Activated T-cell treated with anti-CD3 and anti-CD28 coated beads, Interleukin-2, amount 50 U/mL, for 72 hours (primary cell): ENCODE measurements at places on chromosomes 11 and 22. TPM values are rescaled to one million over a fixed set of nuclear protein-coding genes. Genes with fewer than 3 reads are reported as not detected.

DNA sequence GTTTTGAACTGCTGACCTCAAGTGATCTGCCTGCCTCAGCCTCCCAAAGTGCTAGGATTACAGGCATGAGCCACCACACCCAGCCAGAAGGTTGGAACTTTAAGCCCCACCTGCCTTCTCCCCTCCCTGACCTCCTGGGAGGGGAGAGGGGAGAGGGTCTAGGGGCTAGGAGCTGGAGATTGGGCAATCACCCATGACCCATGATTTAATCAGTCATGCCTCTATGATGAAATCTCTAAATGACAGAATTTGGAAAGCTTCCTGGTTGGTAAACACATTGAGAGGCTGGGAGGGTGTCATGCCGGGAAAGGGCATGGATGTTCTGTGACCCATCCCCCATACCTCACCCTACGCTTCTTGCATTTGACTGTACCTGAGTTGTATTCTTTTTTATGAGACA lies 17.1 kb upstream of the TFIP11 start:
- H3K27me3 ChIP-seq = no peaks in the 10 kb centered on the region
- peaks cover 1% of the 10 kb centered on the region for H3K36me3 ChIP-seq
- H3K4me3 ChIP-seq = no peak overlapping the region
- DNase-seq = no peak
- no peak overlapping the region for H3K27ac ChIP-seq

IFITM10 gene
- total RNA-seq = 0.91 TPM

DNA sequence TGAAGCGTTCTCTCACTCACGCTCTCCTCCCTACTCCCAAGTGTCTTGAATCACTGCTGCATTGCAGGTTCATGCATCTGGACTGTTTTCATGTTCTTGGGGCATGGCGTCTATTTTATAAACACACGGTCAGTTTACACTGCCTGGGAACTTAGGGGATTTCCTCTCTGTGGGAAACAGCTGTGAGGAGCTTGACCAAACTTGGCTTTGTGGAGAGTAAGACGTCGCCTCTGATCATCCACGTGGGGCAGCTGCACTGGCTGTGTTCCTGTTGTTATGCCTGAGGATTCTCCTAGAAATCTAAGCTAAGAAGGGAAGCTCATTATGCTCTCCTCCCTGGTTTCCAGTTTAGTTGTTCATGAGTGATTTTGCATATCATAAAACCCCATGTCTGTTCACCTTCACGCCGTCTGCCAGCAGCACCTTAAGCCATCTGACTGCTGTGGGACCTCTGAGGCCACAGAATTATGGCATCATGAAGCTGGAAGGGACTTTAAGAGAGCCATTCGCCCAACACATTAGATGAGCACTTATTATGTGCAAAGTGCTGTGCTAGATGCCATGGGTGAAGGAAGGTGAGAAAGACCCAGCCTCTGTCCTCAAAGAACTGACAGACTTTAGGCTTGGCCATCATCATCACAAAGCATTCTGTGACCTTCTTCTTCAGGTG lies 38.8 kb upstream of the POU2AF1 start:
- no peak for DNase-seq
- H3K27ac ChIP-seq = no peak overlapping the region
- H3K4me1 ChIP-seq = peaks cover 54% of the 10 kb centered on the region
- H3K4me3 ChIP-seq = peak overlapping the region; percentile 29
- no peaks in the 10 kb centered on the region for H3K36me3 ChIP-seq

FGF3 gene
- not detected for total RNA-seq

DNA sequence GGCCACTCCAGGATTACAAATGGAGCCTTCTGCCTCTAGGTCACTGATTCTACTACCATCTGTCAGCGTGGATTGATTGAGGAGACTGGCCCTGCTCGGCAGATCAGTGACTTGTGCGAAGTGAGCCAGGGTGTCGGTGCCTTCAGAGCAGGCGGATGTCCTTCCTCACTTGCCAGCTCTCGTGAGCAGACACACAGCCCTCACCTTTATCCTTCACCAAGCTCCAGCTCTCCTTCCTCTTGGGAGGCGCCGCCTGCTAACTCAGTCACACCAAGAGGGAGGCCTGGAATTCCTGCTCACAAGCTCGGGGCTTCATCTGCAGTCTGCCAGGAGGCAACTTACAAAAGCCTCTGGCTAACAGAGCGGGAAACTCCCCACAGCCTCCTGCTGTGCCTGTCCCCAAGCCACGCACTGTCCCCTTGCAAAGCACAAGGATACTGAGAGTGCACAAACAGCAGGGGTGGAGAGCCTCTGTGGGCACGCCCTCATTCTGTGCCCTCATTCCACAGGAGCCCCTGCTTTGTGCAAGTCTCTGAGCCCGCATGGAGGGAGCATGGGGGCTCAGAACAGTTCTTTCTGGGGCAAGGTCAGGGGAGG lies 3.5 kb upstream of the TCF20 start:
- no peak overlapping the region for H3K27ac ChIP-seq
- H3K27me3 ChIP-seq = no peaks in the 10 kb centered on the region
- peaks cover 3% of the 10 kb centered on the region for H3K36me3 ChIP-seq
- H3K4me3 ChIP-seq = no peak overlapping the region

CD6 gene
- total RNA-seq = 313 TPM

APOBEC3H gene
- total RNA-seq = 24.4 TPM

GRCh38 chr11:1153105-1153950 lies 4.4 kb upstream of the MUC5AC start:
- no peak overlapping the region for H3K27ac ChIP-seq
- peaks cover 6% of the 10 kb centered on the region for H3K4me1 ChIP-seq
- H3K4me3 ChIP-seq = no peak overlapping the region
- H3K36me3 ChIP-seq = no peaks in the 10 kb centered on the region

- no peak overlapping the region for H3K27ac ChIP-seq
- DNase-seq = no peak
- H3K27me3 ChIP-seq = peaks cover 18% of the 10 kb centered on the region
These were observed 61.6 kb upstream of the PTPN5 start for GRCh38 chr11:18853086-18853720.

GRCh38 chr11:67276781-67277230 lies 10.5 kb downstream of the GRK2 start:
- peak; percentile 69 for DNase-seq
- H3K4me1 ChIP-seq = peaks cover 82% of the 10 kb centered on the region
- H3K27me3 ChIP-seq = no peaks in the 10 kb centered on the region
- peak overlapping the region; percentile 81 for H3K27ac ChIP-seq
- H3K4me3 ChIP-seq = peak overlapping the region; percentile 75

OR8D4 gene
- not detected for total RNA-seq

FXYD2 gene
- total RNA-seq = 3.7 TPM

SNX19 gene
- total RNA-seq = 37.1 TPM

GRCh38 chr11:130423541-130424142 lies 4.8 kb downstream of the ADAMTS8 start:
- no peak overlapping the region for H3K27ac ChIP-seq
- no peak overlapping the region for H3K4me3 ChIP-seq
- H3K27me3 ChIP-seq = peaks cover 43% of the 10 kb centered on the region
- H3K4me1 ChIP-seq = peaks cover 10% of the 10 kb centered on the region

DNA sequence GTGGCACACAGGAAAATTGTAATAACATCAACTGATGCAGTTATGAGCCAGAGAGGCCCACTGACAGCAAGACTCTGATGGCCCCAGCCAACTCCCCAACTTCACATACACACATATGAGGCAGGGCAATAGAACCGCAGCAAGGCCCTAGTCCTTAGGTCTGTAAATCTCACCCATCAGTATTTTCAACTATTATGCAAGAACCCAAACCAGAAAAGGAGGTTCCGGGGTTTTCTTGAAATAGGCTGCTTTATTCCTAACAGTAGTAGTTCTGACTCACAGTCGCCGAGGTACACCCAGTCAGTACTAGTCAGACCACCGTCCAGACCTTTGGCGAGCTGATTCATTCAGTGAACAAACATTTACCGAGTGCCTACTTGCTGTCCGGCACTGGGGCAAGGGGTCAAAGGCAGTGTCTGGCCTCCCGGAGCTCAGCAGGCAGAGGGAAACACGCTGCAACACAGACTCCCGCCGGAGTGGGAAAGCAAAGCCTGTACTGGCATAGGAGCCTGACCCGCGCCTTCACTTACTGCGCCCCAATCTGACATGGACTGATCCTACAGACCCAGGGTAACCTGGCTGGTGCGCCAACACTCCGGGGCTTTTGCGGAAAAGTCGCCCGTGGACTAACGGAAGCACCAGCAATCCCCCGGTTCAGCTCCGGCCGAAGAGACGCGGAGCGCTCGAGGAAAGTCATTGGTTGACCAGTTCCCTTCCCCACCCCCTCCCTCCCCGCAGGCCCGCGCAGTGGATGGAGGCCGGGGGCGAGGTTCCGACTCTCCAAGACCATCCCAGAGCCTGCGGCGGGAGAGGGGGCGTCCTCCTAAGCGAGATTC lies 1.3 kb downstream of the PLEKHA7 start:
- no peak overlapping the region for H3K4me3 ChIP-seq
- H3K27me3 ChIP-seq = peaks cover 26% of the 10 kb centered on the region
- no peak overlapping the region for H3K27ac ChIP-seq
- H3K36me3 ChIP-seq = peaks cover 3% of the 10 kb centered on the region

GRCh38 chr11:40295466-40295865 lies 1164.0 kb downstream of the LRRC4C start:
- H3K36me3 ChIP-seq = peaks cover 3% of the 10 kb centered on the region
- peaks cover 9% of the 10 kb centered on the region for H3K4me1 ChIP-seq

DNAL4 gene
- 10.6 TPM for total RNA-seq

- H3K27me3 ChIP-seq = no peaks in the 10 kb centered on the region
- no peak overlapping the region for H3K27ac ChIP-seq
- no peak for DNase-seq
- peaks cover 2% of the 10 kb centered on the region for H3K36me3 ChIP-seq
- no peaks in the 10 kb centered on the region for H3K4me1 ChIP-seq
- H3K4me3 ChIP-seq = no peak overlapping the region
These were observed 20.0 kb downstream of the PPFIA1 start for GRCh38 chr11:70290361-70291065.

ZDHHC5 gene
- 62.8 TPM for total RNA-seq

DNA sequence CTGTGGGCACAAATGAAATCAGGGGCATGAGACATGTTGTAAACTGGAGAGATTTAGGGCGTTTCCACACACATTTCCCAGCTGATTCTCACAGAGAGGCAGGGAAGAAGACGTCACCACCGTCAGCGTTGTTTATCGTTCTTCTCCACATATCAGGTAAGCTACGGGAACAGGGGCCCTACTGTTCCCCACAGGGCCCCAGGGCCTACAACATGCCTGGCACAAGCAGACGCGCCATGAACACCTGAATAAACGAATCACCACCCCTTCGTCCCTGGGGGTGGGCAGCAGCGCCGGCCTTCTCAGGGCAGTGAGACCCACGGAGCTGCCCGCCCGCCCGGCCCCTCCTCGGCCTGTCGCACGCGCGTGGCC lies 342 bp downstream of the EFCAB6 start:
- H3K4me3 ChIP-seq = peak overlapping the region; percentile 90
- DNase-seq = no peak
- H3K27me3 ChIP-seq = no peaks in the 10 kb centered on the region
- H3K4me1 ChIP-seq = peaks cover 24% of the 10 kb centered on the region
- peaks cover 2% of the 10 kb centered on the region for H3K36me3 ChIP-seq

DNA sequence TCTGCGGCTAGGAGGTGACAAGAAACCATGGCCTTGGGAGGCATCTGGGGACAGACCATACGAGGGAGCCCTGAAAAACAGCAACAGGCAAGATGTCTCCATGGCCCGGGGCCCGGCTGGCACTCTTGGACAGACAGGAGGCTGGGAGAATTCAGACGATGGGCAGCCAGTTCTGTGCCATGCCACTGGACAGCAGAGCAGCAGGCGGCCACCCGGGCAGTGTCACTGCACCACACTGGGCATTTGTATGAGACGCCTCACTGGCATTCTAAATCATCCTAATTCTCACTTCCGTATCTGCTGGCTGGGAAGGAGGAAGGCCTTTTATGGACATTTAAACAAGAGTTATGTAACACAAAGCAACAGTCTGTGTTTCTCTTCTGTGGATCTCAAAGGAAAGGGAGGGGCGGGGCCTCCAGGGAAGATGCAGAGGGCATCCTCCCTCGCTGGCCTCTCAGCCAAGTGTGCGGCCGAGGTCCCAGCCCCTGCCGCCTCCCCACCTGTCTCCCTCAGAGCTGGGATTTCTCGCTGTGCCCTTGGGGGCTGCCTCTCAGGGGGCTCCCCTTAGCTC lies 350.3 kb downstream of the SHANK2 start:
- DNase-seq = no peak
- no peak overlapping the region for H3K27ac ChIP-seq
- H3K4me1 ChIP-seq = no peaks in the 10 kb centered on the region
- peaks cover under 1% of the 10 kb centered on the region for H3K36me3 ChIP-seq
- no peaks in the 10 kb centered on the region for H3K27me3 ChIP-seq
- no peak overlapping the region for H3K4me3 ChIP-seq

TLCD5 gene
- total RNA-seq = 2.8 TPM

DNA sequence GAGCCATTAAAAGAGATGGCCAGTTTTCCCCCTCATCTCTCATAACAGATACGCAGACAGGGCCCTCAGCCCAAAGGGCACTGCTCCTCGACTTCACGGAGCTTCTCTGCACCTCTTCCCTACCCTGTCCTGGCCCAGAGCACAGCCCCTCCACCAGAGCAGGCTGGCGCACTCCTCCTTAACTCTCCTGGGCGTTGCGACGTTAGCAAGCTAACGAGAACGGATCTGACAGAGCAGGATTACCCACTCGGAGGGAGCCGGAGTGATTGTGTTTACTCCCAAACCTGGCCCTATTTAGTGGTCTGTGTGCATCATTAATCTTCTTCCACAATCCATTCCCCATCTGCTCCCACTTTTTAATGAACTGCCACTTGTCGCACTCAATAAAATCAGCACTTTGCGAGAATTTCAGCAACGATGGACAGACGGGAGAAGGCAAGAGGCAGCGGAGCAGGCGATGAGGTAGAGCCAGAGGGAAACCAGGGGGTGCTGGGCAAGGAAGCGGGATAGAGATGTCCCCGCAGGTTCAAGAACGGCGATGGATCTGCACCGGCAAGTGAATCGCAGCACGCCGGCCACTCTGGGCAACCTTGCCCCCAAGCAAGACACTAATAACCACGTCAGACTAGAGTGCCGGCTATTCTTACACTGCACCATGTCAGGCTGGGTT lies 159.4 kb downstream of the BUD13 start:
- H3K27ac ChIP-seq = no peak overlapping the region
- H3K4me3 ChIP-seq = no peak overlapping the region
- no peak for DNase-seq
- H3K27me3 ChIP-seq = no peaks in the 10 kb centered on the region
- no peaks in the 10 kb centered on the region for H3K4me1 ChIP-seq

GDPD4 gene
- total RNA-seq = not detected

LRRC10B gene
- total RNA-seq = not detected

GRCh38 chr22:49702068-49702397 lies 125.6 kb downstream of the BRD1 start:
- H3K4me1 ChIP-seq = peaks cover 11% of the 10 kb centered on the region
- H3K36me3 ChIP-seq = peaks cover 2% of the 10 kb centered on the region
- H3K27ac ChIP-seq = no peak overlapping the region
- H3K4me3 ChIP-seq = no peak overlapping the region
- H3K27me3 ChIP-seq = peaks cover 13% of the 10 kb centered on the region

OR10A5 gene
- not detected for total RNA-seq

DNA sequence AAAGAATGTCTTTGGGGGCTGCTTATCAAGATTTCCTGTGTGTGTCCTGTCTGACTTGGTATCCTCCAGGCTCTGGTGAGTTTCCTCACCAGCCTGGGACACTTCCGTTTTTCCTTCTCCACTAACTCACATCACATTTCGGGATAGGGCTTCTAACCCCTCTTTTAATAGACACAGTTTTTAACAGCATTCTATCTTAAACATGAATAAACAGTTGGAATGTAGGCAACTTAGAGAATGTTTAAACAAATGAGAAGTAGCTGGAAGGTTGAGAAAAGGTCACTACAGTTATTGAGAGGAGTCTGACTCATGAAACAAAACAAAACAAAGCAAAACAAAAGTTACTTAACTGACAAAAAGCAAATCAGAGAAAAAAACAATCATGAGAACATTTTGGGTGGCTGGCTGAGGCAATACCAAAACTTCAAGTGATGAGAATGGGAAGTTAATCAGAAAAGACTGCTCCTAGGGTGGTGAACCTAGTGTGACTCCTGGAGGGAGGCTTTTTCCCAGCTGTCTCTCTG lies 64.7 kb upstream of the CTSC start:
- H3K27me3 ChIP-seq = no peaks in the 10 kb centered on the region
- peaks cover 22% of the 10 kb centered on the region for H3K4me1 ChIP-seq
- peak overlapping the region; percentile 10 for H3K27ac ChIP-seq
- no peak overlapping the region for H3K4me3 ChIP-seq
- no peak for DNase-seq
- peaks cover 1% of the 10 kb centered on the region for H3K36me3 ChIP-seq
